Calu3 (cell line): ENCODE measurements at places on chromosomes 2 and 18. TPM values are rescaled to one million over a fixed set of nuclear protein-coding genes. Genes with fewer than 3 reads are reported as not detected.

Gene CCDC141
- total RNA-seq, result 0.07 and 0.34 TPM in 2 replicates

Gene NDUFAF7
- 20.4 and 22.3 TPM in 2 replicates for total RNA-seq

Gene PLEK
- not detected in 2 replicates for total RNA-seq

DNA sequence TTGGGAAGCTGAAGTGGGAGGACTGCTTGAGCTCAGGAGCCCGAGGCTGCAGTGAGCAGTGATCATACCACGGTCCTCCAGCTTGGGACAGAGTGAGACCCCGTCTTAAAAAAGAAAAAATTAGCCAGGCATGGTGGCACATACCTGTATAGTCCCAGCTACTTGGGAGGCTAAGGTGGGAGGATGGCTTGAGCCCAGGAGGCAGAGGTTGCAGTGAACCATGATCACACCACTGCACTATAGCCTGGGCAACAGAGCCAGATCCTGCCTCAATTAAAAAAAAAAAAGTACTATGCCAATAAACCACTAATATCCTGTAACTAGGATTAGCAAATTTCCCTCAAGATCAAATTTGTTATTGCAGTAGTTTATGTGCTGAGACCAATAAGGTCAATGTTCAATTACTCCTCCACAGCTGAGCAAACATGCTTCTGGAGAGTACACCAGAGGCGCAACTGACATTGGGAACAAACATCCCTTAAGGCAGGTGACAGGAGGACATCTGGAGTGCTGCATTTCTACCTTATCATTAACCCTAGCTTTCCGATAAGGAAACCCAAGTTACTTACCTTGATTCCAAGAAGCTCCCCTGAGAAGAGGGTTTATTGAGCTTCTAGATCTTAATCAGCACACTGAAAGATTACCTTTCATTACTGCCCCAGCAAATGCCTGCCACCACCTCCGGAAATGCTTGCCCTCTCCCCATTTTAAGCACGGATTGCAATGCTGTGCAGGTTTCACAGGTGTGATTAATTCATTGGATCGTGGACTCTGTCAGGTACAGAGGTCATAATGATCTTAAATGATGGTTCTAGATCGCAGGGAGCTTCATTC is 26.2 kb downstream of the MGAT4A start:
- H3K27ac ChIP-seq, result no peak overlapping the region
- H3K4me3 ChIP-seq, result no peak overlapping the region
- no peak for DNase-seq
- no peaks in the 10 kb centered on the region for H3K27me3 ChIP-seq
- H3K36me3 ChIP-seq, result no peaks in the 10 kb centered on the region

DNA sequence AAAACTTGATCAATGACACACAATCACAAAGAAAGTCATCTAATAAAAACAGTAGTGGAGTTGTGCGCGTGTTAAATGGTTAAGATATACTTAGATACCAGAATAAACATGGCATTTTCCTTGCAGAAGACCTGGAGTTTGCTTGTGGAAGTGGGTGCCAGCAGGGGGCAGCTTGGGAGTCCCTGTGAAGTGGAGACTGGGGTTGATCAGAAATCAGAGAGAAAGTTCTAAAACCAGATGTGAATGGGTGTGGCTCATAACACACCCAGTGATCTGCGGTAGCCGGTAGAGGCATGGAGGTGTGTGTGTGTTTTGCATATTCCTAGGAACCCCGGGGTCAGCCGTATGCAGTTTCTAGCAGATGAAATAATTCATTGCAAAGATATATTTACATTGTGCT is 300.1 kb upstream of the TRIB2 start:
- H3K4me3 ChIP-seq, result no peak overlapping the region
- H3K27me3 ChIP-seq, result no peaks in the 10 kb centered on the region
- no peaks in the 10 kb centered on the region for H3K4me1 ChIP-seq
- no peak overlapping the region for H3K27ac ChIP-seq

DNA sequence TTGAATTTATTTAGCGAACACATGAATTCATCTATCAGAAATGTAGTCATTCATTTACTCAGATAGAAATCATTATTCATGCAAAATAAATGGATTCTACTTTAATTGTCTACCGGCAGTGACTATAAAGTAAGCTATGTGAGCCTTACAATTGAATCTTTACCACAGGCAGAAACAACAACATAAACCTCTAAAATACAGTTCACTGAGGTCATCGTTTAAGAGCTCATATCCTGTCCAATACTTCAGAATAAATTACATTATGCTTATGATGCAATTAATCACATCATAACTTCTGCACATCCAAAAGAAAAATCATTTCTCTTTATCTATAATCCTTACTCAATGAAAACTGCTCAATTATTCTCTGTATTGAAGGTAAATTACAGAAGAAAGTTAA is 244.7 kb downstream of the HNMT start:
- H3K4me1 ChIP-seq, result no peaks in the 10 kb centered on the region
- H3K4me3 ChIP-seq, result no peak overlapping the region
- H3K36me3 ChIP-seq, result no peaks in the 10 kb centered on the region
- DNase-seq, result no peak
- no peak overlapping the region for H3K27ac ChIP-seq

GRCh38 chr2:157460384-157460837 is 16.5 kb upstream of the CYTIP start:
- no peak for DNase-seq
- no peaks in the 10 kb centered on the region for H3K27me3 ChIP-seq
- H3K36me3 ChIP-seq, result no peaks in the 10 kb centered on the region

DNA sequence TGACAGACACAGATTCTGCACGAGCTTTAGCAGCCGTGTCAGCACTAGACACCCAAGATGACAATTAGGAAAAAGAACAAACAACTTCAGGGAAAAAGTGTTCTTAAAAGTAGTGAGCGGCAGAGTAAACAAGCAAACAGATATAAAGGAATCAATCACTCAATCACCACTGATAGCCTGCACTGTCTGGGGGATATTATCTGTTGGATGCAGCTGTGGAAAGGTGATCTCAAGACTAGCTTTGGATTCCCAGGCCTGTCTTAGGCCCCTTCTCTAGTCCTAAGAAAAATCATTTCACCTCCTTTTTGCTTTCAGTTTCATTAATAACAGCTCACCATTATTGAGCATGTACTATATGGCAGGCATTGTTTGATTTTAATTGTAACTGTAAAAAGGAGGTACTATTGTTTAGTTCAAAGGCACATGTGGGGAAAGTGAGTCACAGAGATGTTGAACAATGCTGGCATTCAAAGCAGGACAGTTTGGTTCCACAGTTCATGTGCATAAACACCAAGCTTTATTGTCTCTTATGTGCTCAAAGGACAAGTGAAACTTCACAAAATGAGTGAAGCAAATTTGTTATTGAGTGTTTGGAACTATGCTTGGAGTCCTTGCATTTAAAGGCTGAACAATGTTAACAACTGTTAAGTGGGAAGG is 147.3 kb upstream of the TCF4 start:
- H3K4me1 ChIP-seq, result no peaks in the 10 kb centered on the region
- H3K27ac ChIP-seq, result no peak overlapping the region
- no peaks in the 10 kb centered on the region for H3K36me3 ChIP-seq
- no peaks in the 10 kb centered on the region for H3K27me3 ChIP-seq
- no peak for DNase-seq
- no peak overlapping the region for H3K4me3 ChIP-seq
